ENCODE measurements at places on chromosomes 7 and 10. TPM values are rescaled to one million over a fixed set of nuclear protein-coding genes. Genes with fewer than 3 reads are reported as not detected.
A peak's percentile ranks its signal among the peaks of the same experiment; 100 is the strongest.

Gene SLC29A3
- total RNA-seq = 2.2 TPM

Gene MOGAT3
- total RNA-seq = not detected

Gene NUP205
- 35.5 TPM for total RNA-seq

DNA sequence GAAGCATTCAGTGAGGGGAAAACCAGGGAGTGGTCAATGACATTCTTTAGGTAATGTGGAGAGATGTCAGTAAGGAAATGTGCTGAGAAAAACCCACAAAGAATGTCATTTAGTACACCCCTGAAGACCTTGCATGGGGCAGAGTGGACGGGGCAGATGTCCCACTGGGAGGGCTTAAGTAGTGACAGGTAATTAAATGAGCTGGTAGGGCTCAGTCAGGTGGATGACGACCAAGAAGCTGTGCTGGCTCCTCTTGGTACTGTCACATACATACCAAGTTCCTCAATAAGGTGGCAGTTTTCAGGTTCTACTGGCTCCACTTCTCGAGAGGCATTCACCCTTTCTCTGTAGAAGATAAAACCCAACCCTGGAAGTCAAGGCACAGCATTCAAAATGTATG, 1.8 kb downstream of the PON3 start:
- DNase-seq = no peak

DNA sequence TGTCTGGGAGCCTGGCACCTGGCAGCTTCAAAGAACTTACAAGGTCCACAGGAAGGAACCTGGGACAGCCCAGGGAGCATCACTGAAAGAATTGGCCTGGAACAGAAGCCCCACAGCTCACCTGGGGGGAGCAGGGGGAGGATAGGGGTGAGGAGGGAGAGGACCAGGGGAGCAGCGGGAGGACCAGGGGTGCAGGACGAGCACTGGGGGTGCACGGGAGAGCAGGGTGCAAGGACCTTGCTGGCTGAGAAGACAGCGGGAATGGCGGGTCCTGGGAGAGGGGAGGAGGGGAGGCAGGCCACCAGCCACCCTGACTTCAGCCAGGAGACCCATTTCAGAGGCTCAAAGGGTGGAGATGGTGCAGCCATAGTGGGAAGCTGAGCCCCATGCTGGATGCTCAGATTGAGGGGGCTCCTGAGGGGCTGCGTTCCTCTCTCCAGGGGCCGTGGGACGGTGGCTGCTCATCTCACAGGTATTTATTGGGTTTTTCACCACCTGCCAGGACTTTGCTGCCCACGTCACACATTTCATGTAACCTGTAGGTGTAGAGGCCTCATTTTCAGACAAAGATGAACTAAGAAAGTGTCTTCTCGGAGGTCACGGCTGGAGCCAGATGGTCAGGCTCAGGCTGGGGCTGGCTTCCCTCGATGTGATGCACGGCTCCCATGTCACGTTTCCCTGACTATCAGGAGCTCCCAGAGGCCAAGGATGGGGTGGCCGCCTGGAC, 110.1 kb downstream of the WDR37 start:
- no peak for DNase-seq

DNA sequence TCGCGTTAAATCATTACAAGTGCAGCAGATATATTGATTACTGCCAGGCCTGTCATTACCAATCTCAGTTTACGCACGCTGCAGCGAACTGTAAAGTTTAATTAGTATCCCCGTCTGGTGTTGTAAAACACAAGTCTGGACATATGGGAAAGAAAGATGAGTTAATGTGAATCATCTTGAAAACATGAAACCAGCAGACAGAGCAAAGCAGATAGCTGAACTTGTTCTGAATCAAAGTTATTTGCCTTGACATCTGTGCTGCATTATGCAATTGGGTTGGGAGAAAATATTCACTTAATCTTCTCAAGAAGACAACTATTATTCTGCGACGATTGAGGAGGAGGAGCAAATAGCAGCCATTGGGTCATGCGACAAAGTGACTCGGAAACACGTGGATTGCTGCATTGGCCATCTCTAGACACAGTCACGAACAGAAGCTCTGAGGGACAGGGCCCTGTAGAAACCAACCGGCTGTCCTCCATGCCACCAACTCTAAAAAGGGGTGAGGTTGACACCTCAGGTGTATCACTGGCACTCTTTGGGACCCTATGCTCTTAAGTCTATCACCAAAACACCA, 156.3 kb upstream of the C7orf33 start:
- DNase-seq = peak; percentile 74

DNA sequence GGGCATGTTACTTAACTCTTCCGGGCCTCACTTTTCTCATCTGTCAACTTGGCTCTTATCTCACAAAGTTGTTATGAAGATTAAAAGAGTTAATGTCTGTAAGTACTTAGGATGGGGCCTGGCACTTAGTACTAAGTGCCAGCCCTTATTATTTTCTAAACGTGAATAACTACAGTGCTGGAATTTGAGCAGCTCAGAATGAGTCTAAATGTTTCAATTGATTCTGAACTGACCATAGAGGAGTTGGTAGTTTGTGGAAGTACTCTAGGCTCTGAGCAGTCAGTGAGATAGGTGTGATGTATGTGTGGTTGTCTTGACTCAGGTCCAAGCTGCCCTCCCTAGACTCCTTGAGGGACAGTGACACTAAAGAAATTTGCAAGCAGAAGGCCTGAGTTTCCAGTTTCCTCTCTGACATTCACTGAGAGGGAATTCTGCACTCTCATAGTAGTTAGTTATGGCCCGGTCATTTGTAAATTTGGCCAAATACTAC, 18.5 kb upstream of the JAZF1 start:
- DNase-seq = no peak

All from skin of body (tissue), 3 donors.